ENCODE measurements at places on chromosomes 4 and X.

GRCh38 chr4:105149771-105150170 is 3.1 kb downstream of the TET2 start:
- DNase-seq: no peak

DNA sequence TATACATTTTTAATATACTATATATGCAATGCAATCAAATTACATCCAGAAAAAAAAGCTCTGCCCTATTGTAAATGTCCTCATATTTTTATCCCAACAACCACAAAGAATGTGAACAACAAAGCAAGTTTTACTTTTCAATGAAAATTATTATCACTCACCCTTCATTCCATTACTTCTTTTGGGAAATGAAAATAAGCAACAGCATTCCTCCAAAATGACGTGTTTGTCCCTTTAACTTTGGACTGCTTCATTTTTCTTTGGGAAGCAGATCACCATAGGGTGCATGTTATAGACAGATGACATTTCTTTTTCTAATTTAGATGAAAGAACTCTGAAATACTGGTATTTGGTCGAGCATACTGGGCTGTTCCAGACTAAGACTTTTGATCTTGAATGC is 667.1 kb upstream of the BOD1L1 start:
- no peak for DNase-seq

- no peak for DNase-seq
Observed at GRCh38 chr4:177177541-177178081, 132.1 kb upstream of the NEIL3 start.

GRCh38 chrX:66012094-66012534 is 27.8 kb downstream of the VSIG4 start:
- no peak for DNase-seq

DNA sequence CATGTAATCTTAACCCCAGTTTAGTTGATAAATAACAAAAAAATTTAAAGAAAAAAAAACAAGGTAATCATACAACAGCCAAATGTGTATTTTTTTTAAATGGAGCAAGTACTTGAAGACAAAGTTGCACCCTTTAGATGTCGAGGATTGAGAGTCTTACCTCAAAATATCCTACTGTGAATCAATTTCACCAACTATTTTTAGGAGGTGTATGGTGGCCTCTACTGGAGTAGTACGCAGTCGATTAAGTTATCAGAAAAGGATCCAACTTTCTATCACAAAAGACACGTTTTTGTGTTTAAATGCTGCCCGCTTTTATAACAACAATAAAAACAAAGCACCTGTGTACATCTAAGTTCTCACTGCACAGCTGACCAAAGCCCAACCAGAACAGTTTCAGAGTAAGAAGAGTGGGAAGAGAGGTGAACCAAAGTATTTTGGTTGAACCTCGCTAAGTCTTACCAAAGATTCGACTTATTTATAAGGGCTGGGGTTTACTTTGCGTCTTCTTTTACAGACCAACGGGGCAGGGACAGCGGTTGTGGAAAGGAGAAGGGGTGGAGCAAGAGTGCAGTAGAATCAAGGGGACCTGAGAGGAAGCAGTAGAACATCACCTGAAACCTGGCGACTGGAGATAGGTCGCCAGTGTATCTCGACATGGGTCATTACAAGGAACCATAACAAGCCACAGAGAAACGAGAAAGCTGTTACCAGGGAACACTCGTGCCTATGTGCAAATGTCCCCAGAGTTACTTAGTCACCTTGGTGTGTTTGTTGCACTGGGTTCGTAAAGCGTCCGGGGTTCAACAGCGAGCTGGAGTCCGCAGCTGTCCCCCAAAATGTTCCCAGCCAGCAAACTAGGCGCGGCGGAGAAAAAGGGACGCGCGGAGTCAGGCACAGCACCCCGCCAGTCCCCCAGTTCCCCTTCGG is 1.1 kb downstream of the RPS6KA6 start:
- DNase-seq: no peak

GRCh38 chr4:108058685-108059440 is 69.2 kb downstream of the HADH start:
- no peak for DNase-seq

- no peak for DNase-seq
Observed at GRCh38 chrX:68750316-68750715, 78.5 kb upstream of the EFNB1 start.

DNA sequence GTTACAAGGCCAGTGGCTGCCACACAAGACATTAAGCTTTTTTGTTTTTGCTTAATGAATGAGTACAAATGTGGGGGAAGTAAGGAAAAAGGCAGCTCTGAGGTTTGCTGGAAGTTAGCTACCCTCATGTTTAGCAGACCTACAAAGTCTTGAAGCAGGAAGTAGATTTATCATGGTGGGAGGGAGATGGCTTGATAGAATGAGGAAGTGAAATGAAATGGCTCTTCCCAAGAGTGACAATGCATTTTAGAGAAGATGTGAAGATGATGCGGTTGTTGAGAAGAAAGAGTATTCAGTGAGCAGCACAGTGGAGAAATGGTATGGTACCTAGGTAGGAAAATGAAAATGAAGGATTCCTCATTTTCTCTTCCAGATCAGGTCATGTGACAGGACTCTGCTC is 108.0 kb downstream of the SLIT2 start:
- no peak for DNase-seq

DNA sequence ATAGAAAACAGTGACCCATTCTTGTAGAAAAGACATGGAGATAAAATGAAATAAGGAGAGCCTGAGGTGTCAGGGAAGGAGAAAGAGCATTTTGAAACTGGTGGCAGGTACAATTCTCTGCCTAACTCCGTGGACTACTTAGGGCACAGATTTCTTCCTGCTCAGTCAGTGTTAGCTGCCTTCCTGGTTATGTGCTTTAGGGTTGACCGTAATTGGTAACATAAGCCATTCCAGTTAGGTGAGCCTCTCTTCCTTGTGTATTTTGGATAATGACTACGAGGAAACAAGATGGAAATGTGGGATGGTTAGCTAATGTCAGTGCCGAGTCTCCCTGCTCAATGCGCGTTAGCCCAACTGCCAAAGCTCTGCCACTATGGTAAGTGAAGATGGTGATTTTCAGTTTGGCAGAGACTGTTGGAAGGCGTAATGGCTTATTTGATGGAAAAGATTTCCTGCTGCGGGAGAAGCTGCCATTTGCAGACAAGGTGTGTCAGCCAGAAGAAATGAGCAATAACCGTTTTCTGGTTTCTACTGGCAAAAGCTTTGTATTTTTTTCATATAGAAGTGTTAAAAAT is 174.1 kb downstream of the CBR4 start:
- DNase-seq: no peak

GRCh38 chr4:6121276-6121850 is 79.0 kb downstream of the JAKMIP1 start:
- DNase-seq: no peak

Data from stimulated activated CD4-positive, alpha-beta T cell treated with anti-CD3 and anti-CD28 coated beads, Interleukin-15, amount 100 ng/mL, for 24 hours (primary cell).